ENCODE measurements at places on chromosomes 3 and 15.

DNA sequence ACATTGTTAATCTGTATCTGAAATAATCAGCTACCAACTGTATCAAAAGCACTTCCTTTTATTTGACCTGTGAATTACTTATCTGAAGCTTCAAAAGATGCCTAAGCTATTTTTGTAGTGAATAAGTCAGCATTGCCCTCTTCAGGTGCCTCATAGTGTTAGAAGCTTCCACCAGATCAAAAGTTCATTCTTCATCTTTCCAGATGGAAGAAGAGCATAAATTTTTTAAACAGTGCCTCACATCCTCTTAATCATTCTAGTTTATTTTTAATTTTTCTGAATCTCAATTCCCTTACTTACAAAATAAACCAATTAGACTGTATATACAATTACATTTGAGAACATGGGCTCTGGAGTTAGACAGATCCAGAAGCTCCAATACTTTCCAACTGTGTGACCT is 65.0 kb downstream of the MYO5A start:
- DNase-seq: no peak

DNA sequence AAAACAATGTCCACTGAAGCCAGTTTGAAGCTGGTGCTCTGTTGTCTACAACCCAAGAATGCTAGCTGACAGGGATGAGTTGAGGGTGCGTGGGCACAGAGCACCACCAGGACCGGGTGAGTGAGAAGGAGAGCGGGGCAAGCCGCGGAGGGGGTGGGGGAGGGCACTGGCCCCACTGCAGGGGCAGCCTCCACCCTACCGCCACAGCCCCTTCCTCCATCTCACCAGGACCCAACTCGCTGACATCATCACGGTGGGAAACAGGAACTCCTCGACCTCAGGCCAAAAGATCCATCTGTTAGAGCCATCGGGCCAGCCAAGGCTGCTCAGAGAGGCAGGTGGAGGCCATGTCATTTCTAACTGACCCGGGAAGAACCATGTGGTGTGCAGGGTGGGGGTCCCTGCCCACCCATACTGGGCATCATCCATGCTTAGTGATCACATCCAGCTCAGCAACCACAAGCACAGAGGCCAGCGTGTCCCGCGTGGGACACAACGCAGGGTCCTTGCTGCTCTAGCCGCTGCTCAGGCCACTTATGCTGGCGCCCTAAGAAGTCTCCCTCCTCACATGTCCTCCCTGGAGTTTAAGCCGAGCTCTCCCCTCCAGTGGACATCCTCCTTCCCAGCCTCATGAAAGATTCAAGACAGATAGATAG is 57.6 kb upstream of the GATA2 start:
- no peak for DNase-seq

- no peak for DNase-seq
Measured at GRCh38 chr15:100500226-100500990, 28.3 kb downstream of the CERS3 start.

GRCh38 chr15:27714675-27715074 is 384.4 kb downstream of the OCA2 start:
- DNase-seq: no peak

- no peak for DNase-seq
Measured at GRCh38 chr3:188936597-188937107, 235.1 kb upstream of the TPRG1 start.

DNA sequence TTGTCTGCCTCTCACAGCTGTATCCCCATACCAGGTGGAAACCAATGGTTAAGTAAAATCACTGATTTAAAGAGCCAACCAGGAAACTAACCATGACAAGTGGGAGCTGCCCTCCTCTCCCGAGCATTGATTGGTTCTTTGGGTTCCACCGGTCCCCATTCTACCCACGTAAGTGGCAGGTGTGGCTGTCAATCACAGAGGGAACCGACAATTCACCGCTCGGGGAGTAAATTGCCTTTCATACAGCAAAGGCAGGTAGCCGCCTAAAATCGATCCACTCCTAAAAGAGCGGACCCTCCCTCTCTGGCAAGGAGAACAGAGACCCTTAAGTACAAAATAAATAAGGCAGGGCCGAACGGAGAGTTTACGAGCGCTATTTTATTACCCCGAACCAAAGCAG is 1.2 kb downstream of the ERC2 start:
- no peak for DNase-seq
